Adipocyte (in vitro differentiated cells): ENCODE measurements at places on chromosomes 5 and 9.
A peak's percentile ranks its signal among the peaks of the same experiment; 100 is the strongest.

DNA sequence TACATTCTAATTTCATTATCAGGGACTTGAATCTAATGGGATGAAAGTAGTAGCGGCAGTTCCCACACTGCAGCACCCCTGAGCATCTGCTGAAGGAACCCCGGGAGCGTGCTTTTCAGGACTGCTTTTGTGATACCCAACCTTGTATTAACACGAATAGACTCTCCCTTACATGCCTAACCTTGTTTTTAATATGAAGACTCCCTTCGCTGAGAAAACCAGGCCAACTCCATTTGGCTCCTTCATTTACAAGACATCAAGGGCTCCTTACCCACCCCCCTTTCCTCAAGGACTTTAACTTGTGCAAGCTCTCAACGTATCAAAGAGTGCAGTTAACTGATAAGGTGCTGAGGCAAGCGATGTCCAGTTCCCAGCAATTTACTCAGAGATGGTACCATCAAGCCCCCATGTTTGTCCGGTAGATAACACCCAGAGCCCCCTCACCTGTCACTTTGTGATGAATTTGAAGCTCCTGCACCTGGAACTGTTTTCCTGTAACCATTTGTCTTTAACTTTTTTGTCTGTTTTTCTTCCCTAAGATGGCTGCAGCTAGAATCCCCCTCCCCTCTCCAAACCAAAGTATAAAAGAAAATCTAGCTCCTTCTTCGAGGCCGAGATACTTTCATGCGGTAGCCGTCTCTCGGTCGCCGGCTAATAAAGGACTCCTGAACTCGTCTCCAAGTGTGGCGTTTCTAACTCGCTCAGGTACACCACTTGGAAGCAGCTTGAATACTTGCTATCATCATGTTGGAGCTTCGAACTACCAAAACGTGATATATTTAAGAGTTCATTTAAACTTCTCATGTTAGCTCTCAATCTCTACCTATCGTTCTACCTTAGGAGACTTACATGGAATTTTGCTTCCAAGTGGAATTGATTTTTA is 10.7 kb downstream of the HNRNPH1 start:
- DNase-seq, result no peak

GRCh38 chr5:143543358-143544255 is 140.1 kb upstream of the NR3C1 start:
- DNase-seq, result peak; percentile 38

GRCh38 chr9:89564346-89564878 is 40.4 kb upstream of the GADD45G start:
- no peak for DNase-seq

GRCh38 chr9:71403106-71403505 is 281.7 kb upstream of the TRPM3 start:
- DNase-seq, result no peak

DNA sequence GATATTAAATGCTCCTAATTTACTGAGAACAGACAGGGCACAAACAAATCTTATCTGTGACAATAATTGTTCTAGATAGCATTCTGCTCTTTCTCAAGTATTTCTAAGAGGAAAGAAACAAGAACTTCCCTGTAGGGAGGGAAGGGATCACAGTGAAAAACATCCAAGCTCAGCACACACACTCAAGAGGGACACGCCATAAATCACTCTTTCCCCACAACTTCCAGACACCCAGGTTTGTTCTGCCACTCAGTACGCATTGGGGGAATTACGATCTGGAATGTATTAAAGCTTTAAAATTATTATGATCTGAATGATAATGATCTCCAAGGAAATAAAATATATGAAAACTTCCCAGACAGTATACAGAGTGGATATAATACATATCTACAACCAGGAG is 221.4 kb downstream of the GNA14 start:
- DNase-seq, result no peak

DNA sequence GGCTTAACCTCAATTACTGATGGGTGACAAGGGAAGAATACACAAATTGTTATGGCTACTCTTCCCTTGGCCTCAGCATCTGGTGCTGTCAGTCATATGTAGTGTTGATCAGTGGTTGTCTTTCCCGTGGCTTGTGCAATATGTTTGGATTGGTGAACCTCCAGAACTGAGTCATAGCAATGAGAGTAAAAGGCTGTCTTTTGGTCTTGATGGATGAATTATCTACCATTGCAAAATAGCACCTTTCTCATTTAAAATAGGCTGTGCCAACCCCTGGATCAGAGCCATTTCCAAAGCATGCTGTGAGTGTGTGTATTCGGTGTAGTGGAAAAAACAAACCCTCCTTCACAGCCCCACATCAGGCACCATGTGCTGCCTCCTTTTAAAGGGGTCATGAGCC is 14.6 kb upstream of the F2R start:
- peak; percentile 82 for DNase-seq

DNA sequence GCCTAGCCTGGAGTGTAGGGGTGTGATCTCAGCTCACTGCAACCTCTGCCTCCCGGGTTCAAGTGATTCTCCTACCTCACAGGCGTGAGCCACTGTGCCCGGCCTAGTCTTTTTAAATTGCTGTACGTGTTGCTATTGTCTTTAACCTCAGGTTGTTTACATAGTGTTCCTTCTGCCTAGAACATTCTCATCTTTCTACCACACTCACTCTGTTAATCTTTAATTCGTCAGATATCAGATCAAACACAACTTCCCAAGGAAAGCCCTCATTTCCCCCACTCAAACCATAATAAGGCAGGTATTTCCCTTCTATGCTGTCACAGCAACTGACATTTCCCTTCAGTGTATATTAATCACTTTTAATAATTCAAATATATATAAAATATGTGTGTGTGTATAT is 1310.0 kb upstream of the C9orf72 start:
- no peak for DNase-seq

GRCh38 chr9:107751567-107752210 is 262.1 kb upstream of the KLF4 start:
- peak; percentile 79 for DNase-seq

DNA sequence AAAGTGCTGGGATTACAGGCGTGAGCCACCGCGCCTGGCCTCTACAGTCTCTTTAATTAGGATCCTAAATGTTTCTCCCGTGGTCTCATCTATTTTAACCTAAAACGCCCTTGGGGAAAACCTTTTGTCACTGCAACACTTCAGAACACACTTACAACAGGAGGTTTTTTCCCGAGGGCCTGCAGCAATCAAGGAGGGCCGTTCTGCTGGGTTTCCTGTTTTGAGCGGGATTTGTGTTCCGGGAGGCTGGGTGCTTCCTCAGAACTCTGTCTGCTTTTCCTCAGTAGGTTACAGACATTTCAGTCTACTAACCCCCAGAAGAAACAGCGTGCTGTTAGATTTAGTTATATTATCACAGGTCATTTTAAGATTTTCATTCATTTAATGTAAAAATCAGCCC is 65.4 kb upstream of the IRX4 start:
- no peak for DNase-seq

- DNase-seq, result no peak
Observed at GRCh38 chr9:97830884-97831829, 21.9 kb upstream of the FOXE1 start.

- DNase-seq, result no peak
Observed at GRCh38 chr5:174293006-174293405, 247.5 kb downstream of the NSG2 start.

DNA sequence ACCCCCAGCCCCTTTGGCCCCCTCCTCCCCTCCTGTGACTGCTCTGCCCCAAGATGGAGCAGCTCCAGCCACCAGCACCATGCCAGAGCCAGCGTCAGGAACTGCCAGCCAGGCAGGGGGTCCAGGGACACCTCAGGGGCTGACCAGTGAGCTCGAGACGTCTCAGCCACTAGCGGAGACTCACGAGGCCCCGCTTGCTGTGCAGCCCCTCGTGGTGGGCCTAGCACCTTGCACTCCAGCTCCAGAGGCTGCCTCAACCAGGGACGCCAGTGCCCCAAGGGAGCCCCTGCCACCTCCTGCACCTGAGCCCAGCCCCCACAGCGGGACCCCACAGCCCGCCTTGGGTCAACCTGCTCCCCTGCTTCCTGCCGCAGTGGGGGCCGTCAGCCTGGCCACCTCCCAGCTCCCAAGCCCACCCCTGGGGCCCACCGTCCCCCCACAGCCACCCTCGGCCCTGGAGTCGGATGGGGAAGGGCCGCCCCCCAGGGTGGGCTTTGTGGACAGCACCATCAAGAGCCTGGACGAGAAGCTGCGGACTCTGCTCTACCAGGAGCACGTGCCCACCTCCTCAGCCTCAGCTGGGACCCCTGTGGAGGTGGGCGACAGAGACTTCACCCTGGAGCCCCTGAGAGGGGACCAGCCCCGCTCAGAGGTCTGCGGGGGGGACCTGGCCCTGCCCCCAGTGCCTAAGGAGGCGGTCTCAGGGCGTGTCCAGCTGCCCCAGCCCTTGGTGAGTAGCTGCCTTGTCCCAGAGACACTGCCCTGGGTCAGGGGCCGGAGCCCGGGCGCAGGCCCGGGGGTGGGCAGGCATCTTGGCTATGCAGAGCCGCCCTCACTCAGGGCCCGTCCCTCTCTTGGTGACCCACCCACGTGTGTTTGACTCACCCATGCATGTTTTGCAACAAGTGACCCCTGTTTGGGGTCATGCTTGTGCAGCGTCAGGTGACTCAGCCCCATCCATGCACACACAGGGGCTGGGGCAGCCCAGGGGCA is 105.2 kb downstream of the WNK2 start:
- peak; percentile 43 for DNase-seq
